Purkinje cell (primary cell): ENCODE measurements at places on chromosomes 11 and 22. TPM values are rescaled to one million over a fixed set of nuclear protein-coding genes. Genes with fewer than 3 reads are reported as not detected.

The SEPTIN3 gene
- 31.4 and 45.8 TPM in 2 replicates for polyA plus RNA-seq

The P4HA3 gene
- polyA plus RNA-seq = 4.2 TPM in 1 of 2 replicates, not detected in the other

The OR5I1 gene
- not detected in 2 replicates for polyA plus RNA-seq

The NXPE4 gene
- polyA plus RNA-seq = not detected in 2 replicates

The SYT9 gene
- 0.28 TPM in 1 of 2 replicates, not detected in the other for polyA plus RNA-seq

The LRRC56 gene
- 0.13 TPM in 1 of 2 replicates, not detected in the other for polyA plus RNA-seq

The ADM2 gene
- not detected in 2 replicates for polyA plus RNA-seq

The EIF3D gene
- polyA plus RNA-seq = 58.2 and 60.9 TPM in 2 replicates

The ADSL gene
- 30.6 and 54.1 TPM in 2 replicates for polyA plus RNA-seq

The CD3E gene
- not detected in 2 replicates for polyA plus RNA-seq

The TRIOBP gene
- 0.07 and 0.23 TPM in 2 replicates for polyA plus RNA-seq

The PANX2 gene
- 0.11 and 0.43 TPM in 2 replicates for polyA plus RNA-seq

The OR2AT4 gene
- polyA plus RNA-seq = not detected in 2 replicates

The CD3D gene
- not detected in 2 replicates for polyA plus RNA-seq

The IL18 gene
- not detected in 2 replicates for polyA plus RNA-seq

The SESN3 gene
- polyA plus RNA-seq = 15.6 and 26.0 TPM in 2 replicates

The KRTAP5-5 gene
- polyA plus RNA-seq = not detected in 2 replicates

The APOBEC3B gene
- not detected in 2 replicates for polyA plus RNA-seq

The PRAME gene
- not detected in 2 replicates for polyA plus RNA-seq

The AGBL2 gene
- 0.28 and 0.75 TPM in 2 replicates for polyA plus RNA-seq

The CCDC116 gene
- not detected in 2 replicates for polyA plus RNA-seq
